ENCODE measurements at places on chromosomes 6 and 20.

DNA sequence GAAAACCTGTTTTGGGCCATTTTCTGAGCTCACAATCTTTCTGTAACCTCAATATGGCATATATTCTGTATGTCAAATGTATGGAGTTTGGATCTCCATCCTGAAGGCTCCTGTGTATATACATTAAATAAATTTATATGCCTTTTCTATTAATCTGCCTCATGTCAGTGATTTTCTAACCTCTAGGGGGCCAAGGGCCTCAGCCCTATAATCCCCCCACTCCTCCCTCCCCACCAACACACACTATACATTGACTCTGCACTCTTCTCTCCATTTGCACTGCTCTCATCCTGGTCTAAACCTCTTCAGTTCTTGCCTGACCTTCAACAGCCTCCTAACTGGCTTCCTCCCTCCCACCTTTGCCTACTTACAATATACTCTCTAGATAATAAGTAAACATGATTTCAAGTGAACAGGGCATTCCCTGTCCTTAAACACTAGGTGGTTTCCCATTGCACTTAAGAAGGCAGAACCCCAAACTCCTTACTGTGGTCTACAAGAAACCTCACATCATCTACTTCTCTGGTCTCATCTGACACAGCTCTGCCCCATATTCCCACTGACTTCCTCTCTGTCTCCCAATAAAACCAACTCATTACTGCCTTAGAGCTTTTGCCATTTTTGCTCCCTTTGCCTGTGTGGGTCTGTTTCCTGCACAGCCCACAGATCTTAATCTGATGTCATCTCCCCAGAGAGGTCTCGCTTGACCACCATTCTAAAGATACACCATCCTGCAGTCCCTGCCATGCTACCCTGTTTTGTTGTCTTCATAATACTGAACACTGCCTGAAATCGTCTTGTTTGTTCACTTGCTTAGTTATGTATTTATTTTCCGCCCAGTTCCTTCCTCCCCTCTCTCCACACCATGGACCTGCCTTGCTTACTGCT, 213.7 kb downstream of the SYNE1 start:
- DNase-seq = no peak

GRCh38 chr20:63525971-63526370, 5.4 kb downstream of the PPDPF start:
- DNase-seq = peak; percentile 55

GRCh38 chr6:7073082-7073820, 34.5 kb upstream of the RREB1 start:
- no peak for DNase-seq

GRCh38 chr6:115986026-115986425, 74.7 kb downstream of the FRK start:
- DNase-seq = no peak

- peak; percentile 33 for DNase-seq
Measured at GRCh38 chr6:28589234-28589956, 63.7 kb downstream of the GPX5 start.

DNA sequence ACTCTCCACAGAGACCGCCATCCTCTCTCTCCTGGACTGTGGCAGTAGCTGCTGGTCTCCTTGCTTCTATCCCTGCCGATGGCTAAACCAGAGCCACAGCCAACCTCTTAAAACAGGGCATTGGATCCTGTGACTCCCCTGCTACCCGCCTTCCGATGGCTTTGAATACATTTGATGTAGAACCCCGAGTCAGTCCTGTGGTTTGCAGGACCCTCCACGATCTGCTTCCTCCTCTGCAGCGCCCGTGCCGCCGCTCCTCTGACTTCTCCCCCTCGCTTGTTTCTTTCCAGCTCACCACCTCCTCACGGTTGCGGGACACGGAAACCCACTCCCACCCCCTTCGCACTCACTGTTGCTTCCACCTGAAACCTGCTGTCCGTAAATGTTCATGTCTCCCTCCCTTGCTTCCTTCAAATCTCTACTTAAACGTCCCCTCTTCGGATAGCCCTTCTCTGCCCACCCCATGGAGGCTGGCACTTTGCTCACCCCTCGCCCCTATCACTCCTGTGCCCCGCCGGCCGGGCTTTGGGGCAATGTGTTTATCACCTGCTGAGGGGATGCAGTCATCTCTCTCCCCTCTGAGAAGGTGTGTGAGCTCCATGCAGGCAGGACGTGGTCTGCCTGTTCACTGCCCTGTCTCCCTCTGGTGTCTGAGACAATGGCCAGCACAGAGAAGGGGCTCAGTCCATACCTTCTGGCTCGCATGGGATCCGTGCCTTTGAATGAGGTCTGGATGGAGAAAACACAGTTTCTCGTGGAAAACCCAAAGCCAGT, 67.8 kb downstream of the GFOD1 start:
- no peak for DNase-seq

GRCh38 chr6:394641-395289, 3.2 kb downstream of the IRF4 start:
- DNase-seq = no peak

DNA sequence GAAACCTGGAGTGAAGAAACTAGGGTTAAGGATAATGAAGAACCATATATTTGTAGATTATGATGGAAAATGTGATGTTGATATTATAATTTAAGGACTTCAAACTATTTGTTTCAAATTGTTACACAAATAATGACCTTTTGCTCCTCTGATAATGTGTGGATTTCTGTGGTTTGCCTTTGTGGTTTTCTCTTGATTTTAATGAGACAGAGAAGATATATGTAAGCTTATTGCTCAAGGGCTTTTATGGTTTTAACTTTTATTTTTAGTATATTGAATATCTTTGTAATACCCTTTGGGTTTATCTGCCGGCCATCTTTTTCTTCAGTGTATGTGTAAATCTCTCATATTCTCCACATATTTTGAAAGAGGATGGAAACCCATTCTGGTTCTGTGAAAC, 362.3 kb downstream of the RIMS1 start:
- no peak for DNase-seq

DNA sequence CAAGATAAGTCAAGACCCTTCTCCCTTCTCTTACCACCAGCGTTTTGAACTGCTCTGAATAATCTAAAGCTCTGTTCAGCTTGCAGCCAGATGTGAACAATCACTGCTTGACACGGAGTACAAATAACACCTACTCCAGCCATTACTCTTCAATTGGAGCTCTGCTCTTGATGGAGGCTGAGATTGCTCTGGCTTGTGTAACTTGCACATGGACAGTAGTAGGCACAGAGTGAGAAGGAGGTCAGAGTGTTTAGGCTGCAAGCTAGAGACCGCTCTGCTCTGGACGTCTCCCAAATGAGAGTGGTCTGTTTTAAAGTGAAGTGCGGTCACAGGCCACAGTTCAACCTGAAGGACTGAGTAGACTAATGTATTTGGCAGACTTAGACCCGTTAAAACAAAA, 158.3 kb downstream of the HDGFL1 start:
- no peak for DNase-seq

GRCh38 chr6:166027761-166028160, 139.9 kb downstream of the TBXT start:
- no peak for DNase-seq

- DNase-seq = no peak
Measured at GRCh38 chr6:56531839-56532595, 110.7 kb downstream of the DST start.

DNA sequence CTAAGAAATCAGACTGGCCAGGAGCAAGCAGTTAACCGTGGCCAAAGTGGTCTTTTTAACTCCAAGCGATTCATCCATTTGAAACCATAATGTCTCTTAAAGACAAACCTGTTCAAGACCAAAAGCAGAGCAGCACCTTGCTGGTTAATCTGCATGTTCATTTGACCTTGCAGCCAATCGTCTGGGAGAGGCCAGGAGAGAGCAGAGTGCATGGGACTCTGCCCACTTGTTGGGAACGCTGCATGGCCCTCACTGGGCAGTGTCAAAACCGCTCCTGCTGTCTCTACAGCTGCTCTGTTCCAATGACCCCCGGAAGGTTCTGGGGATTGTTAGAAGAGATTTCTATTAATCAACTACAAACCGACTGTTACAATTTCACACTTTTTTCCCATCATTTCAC, 79.6 kb downstream of the OLIG3 start:
- no peak for DNase-seq

- DNase-seq = peak; percentile 37
Measured at GRCh38 chr20:50673466-50674137, 17.7 kb downstream of the RIPOR3 start.

DNA sequence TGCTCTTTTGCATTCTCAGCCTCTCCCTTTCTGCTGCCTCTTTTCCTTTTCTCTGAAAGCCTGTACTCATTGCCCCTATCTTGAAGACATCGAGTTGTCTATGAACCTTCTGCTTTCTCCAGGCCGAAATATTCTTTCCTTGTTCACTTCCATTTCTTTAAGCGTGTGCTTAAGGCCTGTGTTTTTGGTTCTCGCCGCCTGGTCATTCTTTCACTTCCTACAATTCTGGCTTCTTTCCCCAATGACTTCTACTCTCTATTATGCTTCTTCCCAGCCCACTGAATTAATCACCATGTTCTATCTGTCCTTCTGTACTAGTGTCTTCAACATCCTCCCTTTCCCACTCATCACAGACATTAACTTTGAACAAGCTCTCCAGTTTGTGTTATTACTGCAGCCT, 69.6 kb downstream of the C6orf52 start:
- no peak for DNase-seq

- no peak for DNase-seq
Measured at GRCh38 chr6:112437058-112437457, 89.9 kb downstream of the RFPL4B start.

- no peak for DNase-seq
Measured at GRCh38 chr6:14542670-14543366, 425.2 kb downstream of the CD83 start.

- DNase-seq = no peak
Measured at GRCh38 chr6:33380272-33380981, 11.2 kb upstream of the KIFC1 start.

- DNase-seq = no peak
Measured at GRCh38 chr6:91569071-91569470, 982.2 kb upstream of the MAP3K7 start.

- no peak for DNase-seq
Measured at GRCh38 chr6:22697306-22697705, 127.9 kb downstream of the HDGFL1 start.

GRCh38 chr20:7147220-7147601, 379.7 kb downstream of the BMP2 start:
- DNase-seq = no peak

DNA sequence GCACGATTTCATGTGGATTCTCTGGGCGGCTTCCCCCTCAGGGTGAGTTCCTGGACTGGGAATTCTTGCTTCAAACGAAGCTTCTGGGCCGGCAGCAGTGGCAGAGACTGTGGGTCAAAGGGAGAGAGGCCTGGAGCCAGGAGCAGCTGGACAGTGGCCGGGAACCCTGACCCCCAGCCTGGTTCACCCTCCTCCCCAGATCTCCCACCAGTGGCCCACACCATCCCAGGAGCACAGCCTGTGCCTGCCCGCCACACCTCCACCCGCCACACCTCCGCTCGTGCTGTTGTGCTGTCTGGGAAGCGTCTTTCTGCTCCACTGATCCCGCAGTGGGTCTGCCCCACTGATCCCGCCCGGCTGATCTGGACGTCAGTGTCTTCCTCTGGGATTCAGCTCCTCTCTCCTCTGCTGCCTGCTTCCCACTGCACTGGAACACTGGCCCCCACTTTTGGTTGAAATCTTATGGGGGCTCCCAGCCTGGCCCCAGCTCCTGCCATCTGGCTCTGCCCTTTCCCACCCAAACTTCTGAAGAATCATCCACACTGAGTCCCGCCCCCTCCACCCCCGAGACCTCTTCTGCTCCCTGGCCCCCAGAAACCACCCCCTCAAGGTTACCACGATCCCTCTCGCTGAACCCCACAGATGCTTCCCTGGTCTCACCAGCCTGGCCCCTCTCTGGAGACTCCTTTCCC, 9.8 kb downstream of the ZBP1 start:
- DNase-seq = peak; percentile 15
